ENCODE measurements at places on chromosomes 5 and 9. TPM values are rescaled to one million over a fixed set of nuclear protein-coding genes. Genes with fewer than 3 reads are reported as not detected.

GRCh38 chr9:6160579-6160978 lies 55.0 kb upstream of the IL33 start:
- DNase-seq: no peak

DNA sequence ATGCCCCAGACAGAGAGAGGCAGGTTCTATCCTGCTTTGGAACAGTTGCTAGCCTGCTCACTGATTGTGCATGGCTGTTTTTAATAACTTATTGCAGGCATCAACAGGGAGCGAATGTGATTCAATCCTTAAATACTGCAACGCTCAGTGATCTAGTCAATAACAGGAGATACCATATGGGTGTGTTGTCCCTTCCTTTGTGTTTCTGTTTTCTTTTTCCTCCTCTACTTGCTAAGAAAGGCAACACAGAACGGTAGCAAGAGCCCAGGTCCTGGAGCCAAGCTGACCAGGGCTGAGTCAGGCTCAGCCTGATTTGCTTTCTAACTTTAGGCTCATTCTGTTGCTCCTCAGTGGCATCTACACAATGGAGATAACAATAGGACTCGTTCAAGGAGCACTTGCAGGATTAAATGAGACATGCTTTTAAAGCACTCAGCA lies 98.6 kb upstream of the EQTN start:
- no peak for DNase-seq

GRCh38 chr5:140690376-140690932 lies 716 bp downstream of the HARS1 start:
- DNase-seq: no peak

GRCh38 chr9:83722726-83723495 lies 15.2 kb upstream of the UBQLN1 start:
- no peak for DNase-seq

DNA sequence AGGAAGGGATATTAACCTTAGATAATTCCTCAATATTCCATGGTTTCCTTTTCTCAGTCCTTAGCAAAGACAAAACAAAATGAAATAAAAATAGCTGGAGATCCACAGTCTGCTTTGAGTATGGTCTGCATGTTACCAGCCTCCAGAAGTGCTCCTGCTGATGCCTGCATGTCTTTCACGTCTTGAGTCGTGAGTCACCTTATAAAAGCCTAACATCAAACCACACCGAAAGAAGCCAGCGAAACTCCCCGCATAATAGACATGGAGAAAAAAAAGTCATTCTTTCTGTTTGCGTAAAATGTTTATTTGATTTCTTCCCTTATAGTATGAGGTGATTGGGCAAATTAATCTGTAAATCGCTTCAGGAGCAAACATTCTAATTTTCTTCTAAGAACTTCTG lies 380.5 kb downstream of the SLCO4C1 start:
- DNase-seq: no peak

DNA sequence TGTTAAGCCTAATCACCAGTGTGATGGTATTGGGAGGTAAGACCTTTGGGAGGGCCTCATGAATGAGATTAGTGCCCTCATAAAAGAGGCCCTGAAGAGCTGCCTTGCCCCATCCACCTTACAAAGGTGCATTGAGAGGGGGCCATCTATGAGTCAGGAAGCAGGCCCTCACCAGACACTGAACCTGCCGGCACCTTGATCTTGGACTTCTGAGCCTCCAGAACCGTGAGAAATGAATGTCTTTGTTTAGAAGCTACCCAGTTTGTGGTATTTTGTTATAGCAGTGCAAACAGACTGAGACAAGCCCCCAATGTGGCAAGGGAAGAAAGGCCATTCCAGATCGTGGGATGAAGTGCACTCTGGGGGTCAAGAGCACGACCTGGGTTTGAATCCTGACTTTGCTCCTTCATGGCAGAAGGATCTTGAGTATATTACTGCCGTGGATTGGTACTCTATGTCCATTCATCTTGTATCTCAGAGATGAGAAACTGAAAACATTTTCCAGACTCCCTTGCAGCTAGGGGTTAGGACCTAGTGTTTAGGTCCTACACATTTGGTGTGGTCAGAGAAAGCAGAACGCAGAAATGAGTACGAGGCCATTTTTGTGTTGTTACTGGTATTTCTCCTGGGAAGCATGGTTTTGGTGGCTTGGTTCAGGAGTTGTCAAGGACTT lies 86.7 kb downstream of the PTCH1 start:
- DNase-seq: no peak

GRCh38 chr5:119276978-119277377 lies 78.8 kb upstream of the TNFAIP8 start:
- no peak for DNase-seq

GRCh38 chr5:33363537-33363936 lies 77.2 kb upstream of the TARS1 start:
- DNase-seq: no peak

DNA sequence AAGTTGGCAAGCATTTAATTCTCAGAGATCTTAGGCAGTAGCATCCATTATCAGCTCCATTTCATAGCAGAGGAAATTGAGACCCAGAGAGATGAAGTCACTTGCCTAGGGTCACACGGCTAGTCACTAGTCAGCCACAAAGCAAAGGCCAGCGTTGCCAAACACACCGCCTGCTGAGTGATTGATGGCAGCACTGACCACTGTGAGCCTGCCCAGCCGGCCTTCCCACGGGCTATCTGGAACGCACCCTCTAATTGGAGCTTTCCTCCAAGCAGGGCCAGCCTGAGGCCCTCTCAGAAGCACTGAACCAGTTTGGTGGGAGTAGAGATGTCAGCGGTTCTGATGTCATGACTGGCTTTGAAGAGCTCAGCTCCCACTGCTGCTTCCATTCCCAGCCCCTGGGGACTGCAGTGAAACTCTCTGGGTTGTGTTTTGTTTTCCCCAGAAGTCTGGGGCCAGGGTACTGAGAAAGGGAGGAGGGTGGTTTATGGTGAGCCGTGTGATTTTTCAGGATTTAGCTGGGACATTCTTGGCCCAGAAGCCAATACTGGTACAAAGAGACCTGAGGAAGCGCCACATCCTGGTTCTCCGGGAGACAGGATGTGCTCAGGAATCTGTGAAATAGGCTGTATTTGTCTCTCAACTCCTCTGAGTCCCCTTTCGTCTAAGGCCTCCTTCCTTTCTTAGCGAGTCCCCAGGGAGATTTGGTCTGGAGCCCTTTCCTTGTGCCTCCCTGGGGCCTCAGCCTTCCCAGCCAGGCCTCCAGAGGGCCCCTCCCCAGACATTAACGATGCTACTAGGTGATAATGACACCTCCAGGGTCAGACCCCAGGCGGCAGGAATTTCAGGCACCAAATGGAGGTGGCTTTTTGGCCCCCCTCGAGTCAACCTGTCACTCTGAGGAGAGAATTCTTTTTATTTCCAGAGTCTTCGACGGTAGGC lies 44.5 kb downstream of the SPRY4 start:
- peak; percentile 88 for DNase-seq

GRCh38 chr5:176458904-176459561 lies 10.8 kb downstream of the FAF2 start:
- DNase-seq: no peak

DNA sequence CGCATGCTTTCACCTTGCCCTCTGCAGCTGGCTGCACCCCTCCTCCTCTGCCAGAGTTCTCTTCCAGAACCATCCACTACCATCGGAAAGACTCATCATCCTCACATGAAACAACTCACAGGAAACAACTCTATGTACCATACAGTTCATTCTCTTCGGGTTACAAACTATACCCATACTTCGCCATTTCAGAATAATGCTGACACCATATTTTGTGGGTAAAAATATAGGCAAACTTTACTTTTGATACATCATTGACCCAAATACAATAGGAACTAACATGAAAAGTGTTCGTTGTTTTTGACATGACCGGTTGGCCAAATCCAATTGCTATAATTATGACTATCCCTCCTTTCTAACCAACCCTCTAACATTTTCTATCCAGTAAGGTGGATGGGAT lies 421.0 kb downstream of the SEMA5A start:
- DNase-seq: no peak

DNA sequence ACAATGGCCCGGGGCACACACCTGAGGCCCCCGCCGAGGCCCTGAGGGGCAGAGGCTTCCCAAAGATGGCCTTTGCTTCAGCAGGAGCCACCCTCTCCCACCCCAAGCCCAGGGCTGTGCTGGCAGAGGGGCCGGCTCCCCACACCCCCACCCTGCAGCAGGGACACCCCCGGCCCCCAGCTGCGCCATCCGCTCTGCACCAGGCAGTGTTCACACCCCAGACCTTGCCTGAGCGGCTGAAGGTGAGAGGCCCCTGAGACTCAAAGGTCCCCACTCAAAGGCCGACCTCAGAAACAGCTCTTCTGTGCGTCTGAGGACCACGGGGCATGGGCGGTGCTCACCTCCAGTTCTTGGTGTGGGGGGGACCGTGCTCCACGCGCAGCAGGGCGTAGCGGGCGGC lies 37.6 kb downstream of the SLC12A7 start:
- DNase-seq: no peak

GRCh38 chr9:20623748-20624124 lies 1.4 kb upstream of the MLLT3 start:
- no peak for DNase-seq

DNA sequence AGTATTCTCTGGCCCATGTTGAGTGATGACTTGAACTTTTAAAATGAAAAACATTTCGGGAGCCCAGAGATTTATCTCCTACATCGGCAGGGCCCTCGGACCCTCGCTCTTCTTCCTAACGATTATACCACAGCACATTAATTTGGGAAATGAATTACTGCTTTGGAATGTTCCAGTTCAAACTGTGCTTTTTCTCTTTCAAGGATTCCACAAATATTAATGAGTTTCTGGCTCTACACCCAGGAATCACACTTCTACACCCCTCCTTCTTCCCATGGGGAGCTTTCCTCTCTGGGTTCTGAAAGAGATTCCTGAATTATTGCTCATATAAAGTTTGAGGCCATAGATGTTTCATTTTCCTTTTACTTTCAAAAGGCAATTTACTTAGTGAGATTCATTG lies 41.2 kb downstream of the NSG2 start:
- DNase-seq: no peak

GRCh38 chr9:111839987-111840386 lies 45.2 kb upstream of the SHOC1 start:
- DNase-seq: no peak

GRCh38 chr9:68844631-68845612 lies 139.9 kb downstream of the PIP5K1B start:
- peak; percentile 81 for DNase-seq

- no peak for DNase-seq
Measured at GRCh38 chr9:14783358-14783757, 60.8 kb upstream of the CER1 start.

GRCh38 chr5:83865579-83865978 lies 144.9 kb upstream of the HAPLN1 start:
- DNase-seq: no peak

DNA sequence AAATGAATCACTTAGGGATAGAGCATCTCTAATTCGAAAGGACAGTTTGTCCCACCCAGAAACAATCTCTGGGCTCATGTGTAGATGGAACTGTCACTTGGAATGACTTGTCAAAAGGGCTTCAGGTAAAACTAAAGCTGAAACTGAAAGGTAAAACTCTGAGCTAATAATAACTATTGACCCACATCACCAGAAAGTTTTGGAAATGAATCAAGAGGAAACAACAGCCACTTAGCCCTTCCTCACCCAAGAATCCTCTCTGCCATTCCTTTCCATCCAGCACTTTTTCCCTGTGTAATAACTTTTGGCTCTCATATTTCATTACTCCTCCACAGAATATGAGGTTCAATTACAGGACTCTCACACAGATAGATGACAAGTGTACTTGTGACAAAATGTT lies 14.0 kb upstream of the GLRX start:
- DNase-seq: no peak

GRCh38 chr5:172762214-172763119 lies 8.5 kb downstream of the DUSP1 start:
- DNase-seq: no peak

DNA sequence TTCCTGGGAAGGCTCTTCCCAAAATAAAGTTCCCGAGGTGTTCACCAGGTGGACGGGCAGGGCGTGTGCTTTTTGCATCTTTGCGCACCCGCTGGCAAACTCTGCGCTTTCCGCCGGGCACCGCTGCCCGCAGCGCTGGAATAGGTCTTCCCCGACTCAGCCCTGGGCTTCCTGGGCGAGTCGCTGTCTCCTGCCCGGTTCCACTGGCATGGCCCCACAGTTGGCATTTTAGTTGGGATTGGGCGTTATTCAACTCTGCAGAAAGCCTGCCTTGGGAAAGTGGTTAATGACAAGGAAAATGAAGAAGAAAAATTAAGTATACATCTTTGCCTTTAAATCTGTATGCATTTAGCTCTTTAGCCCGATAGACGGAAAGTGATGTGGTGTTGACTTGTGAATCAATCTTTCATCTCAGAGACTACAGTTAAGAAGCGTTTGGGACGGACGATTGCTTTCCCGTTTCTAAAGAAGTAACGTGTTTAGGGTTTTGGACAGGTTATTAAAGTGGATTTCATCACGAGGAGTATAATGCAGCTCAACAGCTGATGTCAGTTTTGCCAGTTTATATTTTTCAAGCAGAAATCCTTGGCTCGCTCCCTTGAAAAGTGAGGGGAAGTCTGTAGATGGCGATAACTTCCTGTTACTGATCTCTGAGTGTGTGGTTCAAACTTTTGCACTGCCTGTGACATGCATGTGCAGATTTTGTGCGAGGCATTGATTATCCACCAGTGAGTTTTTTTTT lies 946 bp downstream of the ADCY2 start:
- no peak for DNase-seq

- no peak for DNase-seq
Measured at GRCh38 chr9:23005156-23005555, 558.5 kb downstream of the DMRTA1 start.

DNA sequence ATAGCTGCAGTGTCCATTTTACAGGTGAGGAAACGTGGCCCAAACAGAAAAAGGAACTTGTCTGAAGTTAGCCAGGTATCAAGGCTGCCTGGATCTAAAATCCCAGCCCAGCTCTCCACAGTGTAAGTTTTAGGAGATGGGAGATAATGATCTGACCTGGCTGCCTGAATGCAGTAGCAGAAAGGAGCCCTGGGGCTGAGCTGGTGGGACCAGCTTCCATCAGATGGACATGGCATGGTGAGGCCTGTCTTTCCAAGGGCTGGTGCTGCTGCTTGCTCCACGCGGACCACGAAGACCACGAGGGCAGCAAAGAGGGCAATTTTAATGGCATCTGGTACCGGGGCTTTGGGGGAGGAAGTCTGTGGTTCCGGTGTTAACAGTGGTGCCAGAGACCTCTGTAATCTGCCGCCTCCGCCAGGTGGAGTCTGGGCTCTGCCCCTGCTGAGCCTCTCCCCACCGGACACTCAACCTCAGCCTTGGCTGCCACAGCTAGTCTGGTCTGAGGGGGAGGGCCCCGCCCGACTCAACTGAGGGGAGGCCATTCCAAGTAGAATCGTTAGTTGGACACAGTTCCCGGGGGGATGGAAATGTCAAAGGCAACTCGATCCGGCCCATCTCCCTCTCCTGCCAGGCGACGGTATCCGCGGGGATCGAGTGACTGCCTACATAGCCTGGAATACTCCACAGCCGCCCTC lies 650 bp downstream of the MYORG start:
- DNase-seq: peak; percentile 80

GRCh38 chr5:160921423-160922285 lies 69.6 kb upstream of the ATP10B start:
- no peak for DNase-seq

- peak; percentile 40 for DNase-seq
Measured at GRCh38 chr5:141866096-141866495, 12.1 kb downstream of the PCDH1 start.

Gene OR1B1
- polyA plus RNA-seq: not detected

Gene MEGF9
- polyA plus RNA-seq: 5.9 TPM

Gene ADCY2
- polyA plus RNA-seq: 0.56 TPM

Gene CCDC183
- polyA plus RNA-seq: 0.46 TPM

Gene ZFP2
- 1.6 TPM for polyA plus RNA-seq

Gene CORO2A
- polyA plus RNA-seq: 0.31 TPM

Gene ERAP2
- polyA plus RNA-seq: 0.63 TPM

Gene MEGF10
- polyA plus RNA-seq: not detected

Gene SV2C
- polyA plus RNA-seq: not detected

Gene C5
- polyA plus RNA-seq: 13.0 TPM

Gene CD14
- polyA plus RNA-seq: 34.9 TPM

Gene GARIN3
- polyA plus RNA-seq: not detected

Gene KCNIP1
- polyA plus RNA-seq: not detected
